KBM-7 (cell line): ENCODE measurements at places on chromosomes 16 and 17.

- DNase-seq: no peak
Measured at GRCh38 chr16:57947261-57947660, 23.7 kb downstream of the CNGB1 start.

GRCh38 chr16:14252860-14253259 lies 181.7 kb downstream of the MRTFB start:
- no peak for DNase-seq

DNA sequence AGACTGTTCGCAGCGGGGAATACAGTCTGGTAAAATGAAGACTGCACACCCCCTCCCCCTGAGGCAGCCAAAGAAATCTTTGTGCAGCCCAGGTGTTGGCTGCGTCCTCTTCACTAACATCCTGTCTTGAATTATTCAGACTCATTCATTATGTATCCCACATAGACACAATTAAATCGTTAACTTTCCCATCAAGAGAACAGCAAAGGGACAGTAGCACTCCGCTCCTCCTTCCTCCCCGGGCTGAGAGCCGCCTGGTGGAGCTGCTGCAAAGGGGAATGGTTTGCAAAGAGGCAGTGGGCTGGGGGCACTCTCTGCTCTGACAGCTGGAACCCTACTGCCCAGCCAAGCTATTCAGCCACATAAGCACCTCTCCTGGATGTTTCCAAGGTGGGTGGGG lies 290.0 kb upstream of the SOX9 start:
- DNase-seq: no peak

- DNase-seq: no peak
Measured at GRCh38 chr17:58028578-58028977, 21.5 kb upstream of the SRSF1 start.

DNA sequence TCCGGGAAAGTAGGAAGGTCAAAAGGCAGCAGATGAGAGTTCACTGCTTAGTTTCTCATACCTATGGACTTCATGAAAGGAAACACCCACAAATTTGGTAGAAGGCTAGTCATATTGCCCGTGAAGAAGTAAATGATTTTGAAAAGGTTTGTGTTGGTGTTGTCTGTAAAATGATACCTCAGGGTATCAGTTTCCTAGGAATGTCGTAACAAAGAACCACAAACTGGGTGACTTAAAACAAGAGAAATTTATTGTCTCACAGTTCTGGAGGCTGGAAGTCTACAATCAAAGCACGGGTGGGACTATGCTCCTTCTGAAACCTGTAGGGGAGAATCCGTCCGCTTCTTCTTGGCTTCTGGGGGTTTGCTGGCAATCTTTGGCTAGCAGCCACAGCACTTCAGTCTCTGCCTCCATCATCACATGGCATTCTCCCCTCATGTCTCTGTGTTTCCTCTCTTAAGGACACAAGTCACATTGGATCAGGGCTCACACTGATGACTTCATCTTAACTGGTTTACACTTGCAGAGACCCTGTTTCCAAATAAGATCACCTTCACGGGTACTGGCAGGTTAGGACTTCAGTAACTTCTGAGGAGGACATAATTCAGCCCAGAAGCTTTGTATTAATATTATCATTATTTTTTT lies 2.0 kb upstream of the NAE1 start:
- DNase-seq: no peak

- no peak for DNase-seq
Measured at GRCh38 chr16:27221576-27222248, 18.4 kb downstream of the KDM8 start.

- DNase-seq: no peak
Measured at GRCh38 chr16:2910441-2910969, 1.2 kb upstream of the FLYWCH1 start.

DNA sequence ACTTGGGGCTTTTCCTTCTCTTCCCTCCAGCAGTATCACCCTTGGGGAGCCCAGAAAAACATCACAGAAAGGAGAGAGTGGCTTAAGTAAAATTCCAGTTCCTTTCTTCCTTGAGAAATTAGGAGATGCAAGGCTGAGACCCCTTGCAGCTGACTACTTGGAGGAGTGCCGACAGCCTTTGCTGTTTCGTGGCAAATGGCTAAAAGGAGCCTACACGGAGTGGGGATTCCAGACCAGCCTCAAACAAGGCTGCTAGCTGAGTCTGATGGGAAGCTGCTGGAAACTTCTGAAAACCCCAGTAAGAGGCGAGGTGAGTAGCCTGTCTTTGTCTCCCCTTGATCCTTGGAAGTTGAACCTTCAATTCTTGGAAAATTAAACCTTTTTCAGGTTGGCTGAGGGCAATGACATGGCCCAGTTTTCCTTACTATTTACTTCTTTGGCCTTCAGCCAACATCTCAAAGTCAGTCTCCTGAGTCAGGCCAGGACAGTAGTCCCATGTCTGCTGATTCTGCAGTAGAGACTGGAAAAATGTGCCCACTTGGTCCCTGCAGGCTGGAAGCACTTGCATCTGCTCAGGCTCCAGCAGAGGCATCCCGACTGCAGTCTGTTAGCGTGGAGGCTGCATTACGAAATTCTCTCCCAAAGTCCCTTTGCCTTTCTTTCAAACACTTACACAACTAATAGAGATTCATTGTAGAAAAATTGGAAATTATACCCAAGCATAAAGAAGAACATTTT lies 23.4 kb downstream of the SMIM36 start:
- no peak for DNase-seq

DNA sequence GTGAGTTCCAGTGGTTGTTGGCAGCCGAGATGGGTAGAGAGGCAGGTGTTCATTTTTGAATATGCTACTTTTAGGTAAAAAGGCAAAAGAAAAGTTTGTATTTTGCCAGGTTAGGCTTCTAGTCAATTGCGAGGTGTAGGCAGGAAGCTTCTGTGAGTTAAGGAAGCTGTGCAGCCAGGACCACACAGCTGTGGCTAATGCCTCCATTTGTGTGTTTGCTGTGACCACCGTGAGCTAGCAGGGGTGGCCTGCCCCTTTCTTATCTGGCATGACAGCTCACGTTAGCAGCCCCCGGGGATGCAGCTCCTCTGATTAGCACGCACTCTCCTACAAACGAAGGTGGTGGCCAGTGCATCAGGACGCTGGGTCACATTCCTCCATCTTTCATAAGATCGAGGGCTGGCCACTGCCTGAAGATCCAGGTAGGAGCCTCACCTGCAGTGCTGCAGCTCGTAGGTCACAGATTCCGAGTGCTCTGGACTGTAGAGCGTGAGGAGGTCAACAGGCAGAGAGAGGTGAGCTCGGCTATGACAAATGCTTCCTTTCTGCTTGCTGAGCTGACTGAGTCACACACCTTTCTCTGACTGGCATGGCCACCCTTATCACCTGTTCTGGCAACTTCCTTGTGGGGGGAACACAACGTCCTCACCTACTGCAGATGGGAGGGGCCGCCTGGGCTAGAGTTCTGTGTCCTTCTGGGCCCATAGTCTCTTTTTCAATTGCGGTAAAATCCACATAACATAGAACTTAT lies 244.4 kb downstream of the HS3ST3B1 start:
- DNase-seq: peak; percentile 40

DNA sequence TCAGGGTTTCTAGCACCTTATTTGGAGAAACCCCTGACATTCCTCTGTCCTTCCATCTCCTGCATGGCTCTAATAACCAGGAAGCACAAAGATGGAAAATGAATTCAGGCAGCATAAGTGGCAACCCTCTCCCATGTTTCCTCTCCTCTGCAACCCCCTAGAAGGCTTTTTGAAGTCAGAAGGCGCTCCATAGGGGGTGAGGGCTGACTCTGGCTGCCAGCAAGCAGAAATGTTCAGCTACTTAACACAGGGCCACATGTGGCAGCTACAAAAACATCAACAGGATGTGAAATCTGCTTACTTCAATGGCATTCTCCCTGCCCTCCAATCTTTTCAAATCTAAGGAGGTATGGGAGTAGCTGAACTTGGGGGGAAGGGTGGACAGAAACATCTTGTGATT lies 55.2 kb upstream of the IRX5 start:
- no peak for DNase-seq

DNA sequence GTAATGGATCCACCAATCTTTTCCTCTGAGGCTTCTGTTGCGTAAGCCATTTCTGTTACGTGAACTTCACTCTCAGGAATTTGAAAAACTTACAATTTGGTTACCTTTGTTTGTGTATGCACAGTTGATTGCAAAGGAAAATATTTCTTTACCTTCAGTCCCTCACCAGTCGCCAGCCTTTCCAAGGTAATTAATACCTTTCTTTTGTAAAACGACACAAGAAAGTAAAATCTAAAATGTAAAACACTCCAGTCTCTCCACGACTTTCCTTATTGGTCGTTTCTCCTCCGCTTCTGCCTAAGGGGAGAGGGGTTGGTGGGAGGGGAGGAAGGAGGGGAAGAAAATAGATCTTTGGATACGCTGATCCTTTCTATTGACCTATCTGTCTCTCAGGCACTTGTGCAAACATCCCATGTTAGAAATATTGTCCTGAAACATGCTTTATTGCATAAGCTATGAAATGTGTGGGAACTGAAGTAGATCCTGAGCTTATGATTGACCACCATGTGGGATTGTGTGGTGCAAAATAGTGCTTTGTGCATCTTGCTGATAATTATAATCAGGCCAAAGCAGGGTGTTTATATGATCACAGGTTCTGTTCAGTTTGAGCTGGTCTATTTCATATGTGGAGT lies 32.4 kb upstream of the EFCAB13 start:
- no peak for DNase-seq

- DNase-seq: no peak
Measured at GRCh38 chr17:37659925-37660324, 16.7 kb upstream of the DDX52 start.
